Activated naive CD4-positive, alpha-beta T cell treated with anti-CD3 and anti-CD28 coated beads, Interleukin-2, amount 50 U/mL, for 72 hours (primary cell): ENCODE measurements at places on chromosomes 1 and 21. TPM values are rescaled to one million over a fixed set of nuclear protein-coding genes. Genes with fewer than 3 reads are reported as not detected.

DNA sequence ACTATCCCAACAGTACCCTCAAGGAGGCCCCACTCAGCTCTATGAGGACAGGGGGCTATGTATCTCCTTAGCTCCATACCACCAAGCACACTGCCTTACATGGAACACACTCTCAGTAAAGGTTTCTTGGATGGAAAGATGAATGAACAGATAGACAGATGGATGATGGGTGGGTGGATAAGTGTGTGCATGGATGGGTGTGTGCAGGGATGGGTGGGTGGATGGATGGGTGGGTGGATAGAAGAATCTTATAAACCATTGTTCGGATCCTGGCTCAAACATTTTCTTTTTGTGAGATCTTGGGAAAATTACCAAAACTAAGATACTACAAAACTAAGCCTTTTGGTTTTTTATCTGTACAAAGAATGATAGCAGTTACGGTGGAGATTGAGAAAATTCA lies 111.0 kb upstream of the NFIA start:
- no peak for DNase-seq

GRCh38 chr1:60118085-60118484 lies 44.5 kb upstream of the C1orf87 start:
- no peak for DNase-seq

- DNase-seq = peak; percentile 73
Observed at GRCh38 chr1:169107603-169108208, 1.2 kb downstream of the ATP1B1 start.

GRCh38 chr1:61067446-61068019 lies 14.8 kb upstream of the NFIA start:
- DNase-seq = no peak

DNA sequence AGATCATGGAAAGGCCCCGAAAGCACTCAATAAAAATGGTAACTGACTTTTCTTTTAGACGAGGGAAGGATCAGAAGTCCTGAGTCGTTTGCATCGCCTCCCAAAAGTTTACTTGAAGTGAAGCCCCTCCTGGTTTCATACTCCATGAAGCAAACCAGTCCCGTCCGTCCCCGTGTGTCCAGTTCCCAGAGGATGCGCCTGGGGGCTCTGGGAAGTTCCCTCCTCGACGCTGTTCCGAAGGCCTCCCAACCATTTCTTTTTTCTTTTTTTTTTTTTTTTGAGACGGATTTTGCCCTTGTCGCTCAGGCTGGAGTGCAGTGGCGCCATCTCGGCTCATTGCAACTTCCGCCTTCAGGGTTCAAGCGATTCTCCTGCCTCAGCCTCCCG lies 661 bp upstream of the OSCP1 start:
- DNase-seq = no peak

DNA sequence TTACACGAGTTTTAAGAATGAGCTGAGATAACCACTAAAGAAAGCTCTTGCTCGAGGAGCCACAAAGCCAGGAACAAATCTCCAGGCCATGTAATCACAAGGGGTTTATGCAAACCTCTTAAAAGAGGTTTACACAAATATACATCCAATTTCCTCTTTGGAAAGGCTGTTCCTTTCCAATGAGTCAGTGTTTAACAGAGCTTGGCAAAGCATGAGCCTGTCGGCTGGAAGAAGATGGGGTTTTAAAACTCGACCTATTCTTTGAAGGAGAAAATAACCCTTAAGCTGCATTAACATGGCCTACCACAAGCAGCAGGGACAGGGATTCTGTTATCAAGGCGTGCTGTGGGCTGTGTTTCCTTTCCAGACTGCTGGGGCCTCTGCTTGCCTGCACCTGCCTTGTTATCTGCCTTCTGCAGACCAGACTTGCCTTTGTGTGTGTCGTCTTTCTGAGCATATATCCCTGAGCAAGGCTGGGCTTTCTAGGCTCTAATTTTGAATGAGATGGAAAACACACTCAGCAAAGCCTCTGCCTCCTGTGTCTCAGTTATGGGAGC lies 40.6 kb upstream of the CYP2J2 start:
- no peak for DNase-seq

DNA sequence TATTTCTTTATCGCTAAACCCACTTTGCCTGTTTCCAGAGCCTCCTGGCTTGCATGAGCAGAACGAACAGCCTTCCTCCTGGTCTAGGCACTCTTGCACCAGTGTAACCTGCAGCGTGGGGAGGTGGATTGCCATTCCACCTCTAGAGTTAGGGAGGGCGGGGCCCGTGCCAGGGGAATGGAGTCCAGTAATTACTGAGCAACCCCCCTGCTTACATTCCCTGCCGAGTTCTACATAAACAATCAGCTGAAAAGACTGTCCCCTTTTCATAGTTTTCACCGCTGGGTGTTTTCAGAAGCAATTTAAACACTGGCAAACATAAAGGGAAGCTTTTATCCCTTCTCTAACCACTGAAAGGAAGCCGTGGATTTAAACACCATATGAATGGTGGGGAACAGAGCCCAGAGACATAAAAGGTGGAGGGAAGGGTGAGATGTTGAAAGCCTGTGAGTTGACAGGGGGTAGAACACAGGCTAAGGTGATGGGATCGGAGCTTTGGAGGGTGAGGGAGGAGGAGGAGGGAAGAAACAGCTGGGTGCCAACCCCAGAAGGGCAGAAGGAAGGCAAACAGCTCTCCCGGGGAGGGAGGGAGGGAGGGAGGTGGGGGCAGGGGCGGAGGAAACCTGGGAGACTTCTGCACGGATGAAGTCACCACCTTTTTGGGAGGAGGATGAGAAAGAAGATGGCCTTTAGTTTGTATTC lies 68.0 kb upstream of the WDR26 start:
- DNase-seq = no peak

GRCh38 chr1:2380816-2381591 lies 10.3 kb downstream of the MORN1 start:
- no peak for DNase-seq

DNA sequence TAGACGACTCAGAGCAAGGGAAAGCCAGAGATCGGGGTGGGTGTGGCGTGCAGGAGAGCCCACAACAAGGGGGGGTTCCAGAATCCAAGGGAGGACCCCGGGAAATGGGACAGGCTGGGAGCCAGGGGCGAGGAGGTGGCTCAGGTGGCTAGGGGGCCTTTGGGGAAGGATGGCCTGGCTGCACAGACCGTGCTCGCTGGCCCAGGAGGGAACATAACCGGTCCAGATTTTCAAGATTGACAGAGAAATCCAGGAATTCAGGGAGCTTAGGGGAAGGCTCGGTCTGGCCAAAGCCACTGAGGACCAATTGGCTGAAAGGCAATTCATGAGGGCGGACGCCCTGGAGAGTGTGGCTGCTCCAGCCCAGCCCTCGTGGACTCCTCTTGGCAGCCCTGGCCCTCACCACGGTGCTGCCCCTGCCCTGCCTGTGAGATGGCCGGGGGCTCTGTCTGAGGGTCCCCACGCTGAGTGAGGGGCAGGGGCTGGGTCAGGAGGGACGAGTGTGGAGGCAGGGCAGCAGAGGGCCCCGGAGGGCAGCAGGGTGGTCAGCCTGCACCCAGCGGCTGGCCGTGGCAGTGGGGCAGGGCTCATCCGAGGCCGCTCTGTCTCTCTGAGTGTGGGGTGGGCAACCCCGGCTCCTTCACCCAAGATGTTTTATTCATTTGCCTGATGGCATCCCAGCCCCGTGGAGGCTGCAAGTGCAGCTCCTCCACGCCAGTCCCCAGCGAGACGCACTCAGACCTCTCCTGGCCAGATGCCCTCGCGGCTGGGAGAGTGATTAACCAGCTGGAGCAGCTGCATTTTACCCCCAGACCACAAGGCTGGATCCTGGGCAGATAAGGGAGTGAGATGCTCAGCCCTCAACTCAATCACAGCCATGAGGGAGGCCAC lies 5.6 kb upstream of the LRRC3 start:
- DNase-seq = no peak

DNA sequence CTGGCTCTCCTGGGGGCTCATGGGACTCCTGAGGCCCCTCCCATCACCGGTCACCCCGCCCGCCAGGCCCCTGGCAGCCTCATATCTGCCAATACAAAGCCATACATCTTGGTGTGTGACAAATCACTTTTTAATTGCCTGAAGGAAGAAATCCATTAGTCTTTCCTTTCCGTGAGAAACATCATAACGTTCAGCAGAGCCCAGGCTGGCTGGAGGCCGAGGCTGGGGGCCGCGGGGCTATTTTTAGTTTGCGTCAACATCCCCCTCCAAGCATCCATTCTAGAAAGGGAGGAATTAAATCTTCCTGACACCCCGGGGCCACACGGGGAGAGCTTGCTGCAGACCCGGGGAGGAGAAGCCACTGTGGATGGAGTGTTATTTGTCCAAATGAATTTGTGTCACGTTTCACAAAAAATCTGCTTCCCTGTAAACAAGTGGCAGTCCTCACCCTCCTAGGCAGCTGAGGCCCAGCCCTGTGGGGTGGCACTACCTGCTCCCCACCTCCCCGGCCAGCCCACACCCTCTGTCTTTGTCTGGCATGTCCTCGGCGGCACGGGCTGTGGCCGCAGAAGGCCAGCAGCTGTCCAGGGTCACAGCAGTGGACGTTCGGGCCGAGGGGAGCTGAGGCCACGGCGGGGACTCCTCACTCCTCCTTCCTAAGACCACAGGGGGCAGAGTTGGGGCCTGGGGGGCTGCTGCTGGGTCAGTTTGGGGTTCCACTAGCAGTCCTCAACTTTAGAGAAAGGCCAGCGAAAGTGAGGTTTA lies 236.9 kb upstream of the VAMP3 start:
- peak; percentile 35 for DNase-seq

DNA sequence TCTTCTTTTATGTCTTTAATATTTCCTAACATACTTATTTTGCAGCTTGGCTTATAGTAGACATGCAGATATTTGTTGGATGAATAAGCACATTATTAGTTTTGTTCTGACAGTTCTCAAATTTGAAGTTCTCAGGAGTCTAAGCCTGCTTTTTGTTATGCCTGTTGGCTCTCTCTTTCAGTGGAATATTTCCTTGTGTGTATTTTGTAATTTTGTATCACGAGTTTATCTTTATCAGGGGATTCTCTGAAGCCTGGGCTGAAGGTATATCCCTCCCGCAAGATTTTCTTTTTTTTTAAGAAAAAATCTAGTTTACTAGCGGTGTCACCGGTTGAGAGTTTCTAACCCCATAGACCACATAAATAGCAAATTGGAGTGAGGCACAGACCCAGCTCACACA lies 105.9 kb downstream of the RGL1 start:
- DNase-seq = no peak

GRCh38 chr21:35077975-35078374 lies 28.9 kb upstream of the RUNX1 start:
- DNase-seq = no peak

- no peak for DNase-seq
Observed at GRCh38 chr1:5857508-5858090, 134.6 kb downstream of the NPHP4 start.

- DNase-seq = no peak
Observed at GRCh38 chr21:34850166-34850690, 181.4 kb downstream of the CLIC6 start.

DNA sequence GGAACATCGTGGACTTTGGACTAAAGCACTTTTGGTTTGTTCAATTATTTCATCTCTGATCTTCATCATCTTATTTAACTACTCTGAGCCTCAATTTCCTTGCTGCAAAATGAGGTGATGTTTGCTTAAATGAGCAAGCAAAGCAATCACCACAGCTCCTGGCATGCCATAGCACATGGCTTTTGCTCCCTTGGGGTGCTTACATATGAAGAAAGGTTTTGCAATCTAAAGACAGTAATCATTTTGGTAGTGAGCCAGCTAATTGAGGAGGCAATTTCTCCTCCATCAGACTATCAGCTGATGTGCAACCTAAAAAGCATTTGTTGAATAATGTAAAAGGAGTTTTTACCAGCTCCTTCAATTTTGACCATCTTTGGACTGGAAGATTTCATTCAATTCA lies 68.8 kb upstream of the KCNJ15 start:
- DNase-seq = no peak

GRCh38 chr1:98410082-98410481 lies 251.4 kb upstream of the SNX7 start:
- DNase-seq = no peak

DNA sequence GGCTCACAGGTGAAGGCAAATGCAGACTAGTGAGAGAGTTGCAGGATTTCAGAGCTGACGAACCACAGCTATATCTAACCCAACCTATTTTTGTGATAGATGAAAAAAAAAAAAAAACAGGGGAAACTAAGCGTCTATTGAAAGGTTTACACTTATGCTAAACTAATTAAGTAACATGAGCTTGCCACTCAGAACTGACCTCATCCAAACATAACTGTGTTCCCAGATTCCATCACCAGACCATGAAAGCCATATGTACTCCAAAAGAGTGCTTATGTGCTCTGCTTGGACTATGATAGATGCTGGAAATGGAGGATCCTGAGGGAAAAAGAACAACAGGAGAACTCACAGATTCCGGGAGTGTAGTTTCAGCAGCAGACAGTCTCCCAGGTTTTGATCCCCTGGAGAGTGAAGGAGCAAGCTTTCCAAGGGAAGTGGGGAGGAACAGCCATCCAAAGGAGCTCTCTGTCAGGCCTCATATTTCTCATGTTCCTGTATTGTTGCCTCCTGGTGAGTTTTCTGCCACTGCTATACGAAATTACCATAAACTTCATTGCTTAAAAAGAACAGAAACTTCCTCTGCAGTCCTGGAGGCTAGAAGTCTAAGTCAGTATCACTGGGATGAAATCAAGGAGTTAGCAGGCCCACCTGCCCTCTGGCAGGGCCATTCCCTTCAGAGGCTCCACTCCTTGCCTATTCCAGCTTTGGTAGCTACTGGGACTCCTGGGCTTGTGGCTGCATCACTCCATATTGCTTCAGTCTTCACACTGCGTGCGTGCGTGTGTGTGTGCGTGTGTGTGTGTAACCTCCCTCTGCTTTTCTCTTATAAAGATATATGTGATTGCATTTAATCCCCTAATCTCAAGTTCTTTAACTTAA lies 38.1 kb downstream of the NIBAN1 start:
- no peak for DNase-seq

- DNase-seq = no peak
Observed at GRCh38 chr1:53656747-53657530, 82.0 kb downstream of the GLIS1 start.

DNA sequence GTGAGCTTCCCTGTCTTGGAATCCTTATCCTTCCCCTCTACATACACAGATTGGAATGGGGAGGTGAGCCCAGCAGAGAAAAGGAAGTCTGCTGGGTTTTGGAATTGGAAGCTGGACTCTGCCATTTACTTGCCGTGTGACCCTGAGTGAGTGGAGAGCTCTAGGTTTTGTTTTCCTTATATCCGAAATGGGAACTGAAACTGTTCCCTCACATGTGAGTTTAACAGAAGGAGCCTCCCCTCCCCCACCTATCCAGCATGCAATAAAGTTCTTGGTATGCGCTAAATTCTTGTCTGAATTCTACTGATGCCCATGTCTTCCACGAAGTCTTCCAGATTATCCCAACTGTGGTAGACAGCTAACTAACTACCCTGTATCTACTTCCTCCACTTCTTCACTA lies 58.7 kb downstream of the NENF start:
- no peak for DNase-seq

Gene FAM78B
- not detected for total RNA-seq

Gene PTCH2
- 0.99 TPM for total RNA-seq

Gene ZNF648
- total RNA-seq = not detected

Gene IFNLR1
- 5.0 TPM for total RNA-seq

Gene CASQ2
- not detected for total RNA-seq
